ENCODE measurements at places on chromosomes 4 and X. TPM values are rescaled to one million over a fixed set of nuclear protein-coding genes. Genes with fewer than 3 reads are reported as not detected.

DNA sequence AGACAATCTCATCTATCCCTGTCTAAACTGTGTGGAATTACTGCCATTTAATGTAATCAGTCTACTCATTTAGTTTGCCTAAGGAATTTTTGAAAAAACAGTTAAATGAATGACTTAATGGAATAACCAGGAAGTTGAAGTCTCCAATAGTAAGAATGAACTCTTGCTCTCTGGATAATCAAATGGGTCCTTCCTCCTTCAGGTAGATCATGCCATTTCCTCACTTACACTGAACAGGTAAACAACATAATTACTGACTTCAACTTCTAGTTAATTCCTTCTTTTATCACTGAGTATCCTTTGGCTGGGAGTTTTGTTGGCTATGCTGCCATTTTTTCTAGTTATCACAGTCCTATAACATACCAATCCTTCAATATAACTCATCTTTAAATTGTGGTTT is 56.0 kb downstream of the ELOVL6 start:
- no peak for DNase-seq

GRCh38 chr4:126071346-126072333 is 756.9 kb downstream of the FAT4 start:
- DNase-seq: peak; percentile 65

DNA sequence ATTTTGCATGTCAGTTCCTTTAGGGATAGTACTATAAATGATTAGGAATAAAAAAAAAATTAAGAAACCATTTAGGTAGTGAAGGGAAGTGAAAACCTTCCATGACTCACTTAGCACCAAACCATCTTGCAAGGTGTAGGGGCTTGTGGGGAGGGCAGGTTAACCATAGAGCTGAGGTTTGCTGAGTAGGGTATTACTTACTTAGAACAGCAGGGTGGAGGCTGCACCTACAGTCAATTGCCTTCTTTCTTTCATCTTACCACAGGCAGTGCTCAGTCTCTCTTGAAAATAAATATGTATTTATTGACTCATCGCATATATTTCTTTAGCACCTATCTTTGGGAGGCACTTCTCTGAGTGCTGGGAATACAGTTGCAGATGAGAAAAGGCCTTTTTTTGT is 104.9 kb upstream of the GIMD1 start:
- DNase-seq: no peak

DNA sequence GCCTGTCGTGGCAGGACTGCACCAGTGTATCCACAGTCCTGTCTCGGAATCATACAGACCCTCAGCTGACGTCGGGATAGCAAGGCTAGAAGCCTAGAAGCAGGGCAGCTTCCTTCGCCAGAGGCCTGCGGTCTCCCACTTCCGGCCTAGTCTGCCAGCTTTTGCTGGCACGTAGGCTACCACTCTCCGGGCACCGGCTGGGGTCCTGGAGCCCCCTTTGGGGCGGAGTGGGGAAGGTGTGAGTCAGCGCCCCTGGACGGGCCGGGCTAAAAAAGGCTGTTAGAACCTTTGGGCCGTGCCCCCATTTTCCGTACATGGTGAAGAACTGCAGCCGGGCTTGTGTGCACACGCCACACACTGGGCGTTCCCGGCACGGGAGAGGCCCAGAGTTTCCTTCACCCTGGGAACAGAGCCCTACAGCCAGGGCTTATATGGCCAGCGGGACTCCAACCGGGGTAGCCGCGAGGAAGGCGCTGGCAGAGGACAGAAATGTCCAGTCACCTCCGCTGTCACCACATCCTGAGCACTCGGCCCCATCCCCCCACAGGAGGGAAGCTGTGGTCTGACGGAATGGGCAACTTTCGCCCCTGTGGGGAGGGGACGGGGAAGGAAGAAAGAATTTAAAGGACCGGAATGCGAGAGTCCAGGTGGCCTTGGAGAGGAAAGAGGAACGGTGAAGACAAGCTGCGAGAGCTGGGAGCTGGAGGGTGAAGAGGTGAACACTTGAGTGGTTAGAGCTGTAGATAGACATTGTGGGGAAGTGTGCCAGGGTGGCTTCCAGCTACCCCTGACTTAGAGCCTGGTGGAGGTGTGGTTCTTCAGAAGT is 4.6 kb downstream of the MAGIX start:
- peak; percentile 92 for DNase-seq

DNA sequence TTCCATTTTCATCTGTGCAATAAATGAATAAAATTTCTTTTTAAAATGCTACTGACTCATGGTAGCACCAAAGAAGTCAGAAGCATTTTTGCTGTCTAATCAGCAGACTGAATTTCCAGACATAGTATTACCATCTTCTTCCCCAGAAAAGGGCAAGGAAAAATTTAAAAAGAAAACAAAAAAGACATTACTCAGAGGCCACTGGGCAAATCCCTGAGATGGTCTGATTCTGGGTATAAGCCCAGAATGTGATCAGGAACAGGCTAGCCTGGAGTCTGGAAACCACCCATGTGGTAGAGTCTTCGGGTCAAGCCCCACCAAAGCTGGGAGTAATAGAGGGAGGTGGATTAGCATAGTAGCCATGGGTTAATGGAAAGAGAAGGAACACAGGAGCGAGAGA is 342.8 kb downstream of the FBXW7 start:
- DNase-seq: no peak

- peak; percentile 76 for DNase-seq
Measured at GRCh38 chrX:2385224-2385623, 115.6 kb downstream of the DHRSX start.

GRCh38 chr4:87409420-87409939 is 12.9 kb upstream of the NUDT9 start:
- no peak for DNase-seq

The UPF3B gene
- total RNA-seq: 1.7 TPM

The PSAPL1 gene
- total RNA-seq: not detected

Measured in myocyte (in vitro differentiated cells).